Natural killer cell treated with Interleukin-12 subunit alpha and Interleukin-12 subunit beta and Interleukin-15 and Interleukin-18, amount 100 ng/mL, for 72 hours (primary cell): ENCODE measurements at places on chromosomes 16 and 17. TPM values are rescaled to one million over a fixed set of nuclear protein-coding genes. Genes with fewer than 3 reads are reported as not detected.
A peak's percentile ranks its signal among the peaks of the same experiment; 100 is the strongest.

- DNase-seq, result no peak
Observed at GRCh38 chr16:56909527-56909979, 22.4 kb upstream of the HERPUD1 start.

DNA sequence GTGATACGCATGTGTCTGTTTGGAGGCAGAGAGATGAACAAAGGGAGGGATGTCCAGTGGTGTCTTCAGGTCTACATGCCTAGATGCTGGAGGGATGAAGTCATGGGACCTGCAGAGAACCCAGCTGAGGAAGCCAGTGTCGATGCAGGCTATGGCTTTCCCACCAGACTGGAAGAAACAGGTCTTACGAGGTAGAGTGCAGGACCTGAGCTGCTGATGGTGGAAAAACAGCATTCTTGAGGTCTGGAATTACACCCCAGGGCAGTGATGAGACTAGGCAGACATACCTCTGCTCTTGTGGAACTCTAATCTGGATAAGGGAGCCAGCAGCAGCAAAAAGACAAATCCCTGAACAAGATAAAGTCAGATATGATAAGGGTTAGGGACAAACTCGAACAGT lies 37.4 kb downstream of the ARSG start:
- DNase-seq, result no peak

- DNase-seq, result no peak
Observed at GRCh38 chr17:34464812-34465211, 101.8 kb upstream of the CCL1 start.

DNA sequence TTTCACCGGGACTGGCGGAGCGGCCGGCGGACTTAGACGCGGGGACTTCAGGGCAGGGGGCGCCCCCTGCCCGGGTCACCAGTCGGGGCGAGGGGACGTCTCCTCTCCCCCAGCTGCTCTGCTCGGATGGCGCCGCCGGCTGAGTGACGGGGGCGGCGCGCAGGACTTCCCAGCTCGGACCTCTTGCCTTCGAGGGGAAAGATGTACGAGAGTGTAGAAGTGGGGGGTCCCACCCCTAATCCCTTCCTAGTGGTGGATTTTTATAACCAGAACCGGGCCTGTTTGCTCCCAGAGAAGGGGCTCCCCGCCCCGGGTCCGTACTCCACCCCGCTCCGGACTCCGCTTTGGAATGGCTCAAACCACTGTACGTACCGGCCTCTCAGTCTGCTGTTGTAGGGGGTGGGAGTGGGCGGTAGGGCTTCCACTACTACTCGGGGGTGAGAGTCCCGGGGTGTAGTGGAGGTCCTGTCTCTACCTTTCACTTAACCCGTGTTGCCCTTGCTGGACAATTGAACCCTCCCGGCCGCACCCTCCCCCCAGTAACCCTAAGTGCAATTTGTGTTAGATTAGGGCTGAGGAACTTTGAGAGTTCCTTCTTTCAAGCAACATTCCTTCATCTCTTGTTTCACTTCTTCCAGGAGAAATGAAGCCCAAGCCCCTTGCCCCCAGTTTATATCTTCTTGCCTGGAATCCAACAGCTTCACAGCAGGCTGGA lies 21.9 kb downstream of the GJD3 start:
- DNase-seq, result no peak

GRCh38 chr16:4557973-4558372 lies 1.8 kb downstream of the C16orf96 start:
- no peak for DNase-seq

- peak; percentile 54 for DNase-seq
Observed at GRCh38 chr16:84453061-84453752, 51.3 kb downstream of the MEAK7 start.

- DNase-seq, result peak; percentile 100
Observed at GRCh38 chr16:9090960-9091866, at the start of gene HAPSTR1. TSS of gene HAPSTR1 (plus strand) at chr16:9091644. CDS start at chr16:9092045, 401 bp downstream.

DNA sequence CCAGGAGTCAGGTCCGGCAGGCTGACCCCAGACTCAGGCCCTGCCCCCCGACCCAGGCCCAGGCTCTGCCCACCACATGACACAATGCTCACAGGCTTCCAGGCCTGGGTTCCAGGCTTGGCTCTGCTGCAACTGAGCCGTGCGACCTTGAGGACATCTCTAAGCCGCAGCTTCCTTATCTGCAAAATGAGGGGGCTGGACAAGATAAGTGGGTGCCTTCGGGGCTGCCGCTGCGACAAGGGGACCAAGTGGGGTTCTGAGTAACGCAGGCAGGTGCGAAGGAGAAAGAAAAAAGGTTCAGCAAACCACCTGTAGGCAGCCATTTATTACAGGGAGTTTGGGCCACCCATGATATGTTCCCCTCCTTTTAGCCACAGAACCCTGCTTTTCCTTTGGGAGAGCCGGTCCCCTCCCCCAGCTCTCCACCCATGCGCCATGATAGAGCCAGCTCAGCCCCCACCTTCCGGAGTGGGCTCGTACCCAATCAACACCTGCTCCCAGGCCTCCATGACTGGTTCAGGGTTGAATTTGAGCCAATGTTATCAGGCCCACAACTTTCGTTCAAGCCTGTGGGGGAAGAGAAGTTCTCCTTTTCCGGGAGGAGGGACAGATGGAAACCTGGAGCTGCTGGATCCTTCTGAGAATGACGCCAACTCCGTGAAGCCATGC lies 38.2 kb downstream of the RTN4RL1 start:
- DNase-seq, result no peak

GRCh38 chr17:73268582-73269328 lies 7.1 kb upstream of the CPSF4L start:
- DNase-seq, result no peak

Gene MYH1
- total RNA-seq, result not detected

Gene KIF18B
- total RNA-seq, result 26.5 TPM

- no peak for DNase-seq
Observed at GRCh38 chr17:10631048-10631700, 25.9 kb downstream of the MYH3 start.

DNA sequence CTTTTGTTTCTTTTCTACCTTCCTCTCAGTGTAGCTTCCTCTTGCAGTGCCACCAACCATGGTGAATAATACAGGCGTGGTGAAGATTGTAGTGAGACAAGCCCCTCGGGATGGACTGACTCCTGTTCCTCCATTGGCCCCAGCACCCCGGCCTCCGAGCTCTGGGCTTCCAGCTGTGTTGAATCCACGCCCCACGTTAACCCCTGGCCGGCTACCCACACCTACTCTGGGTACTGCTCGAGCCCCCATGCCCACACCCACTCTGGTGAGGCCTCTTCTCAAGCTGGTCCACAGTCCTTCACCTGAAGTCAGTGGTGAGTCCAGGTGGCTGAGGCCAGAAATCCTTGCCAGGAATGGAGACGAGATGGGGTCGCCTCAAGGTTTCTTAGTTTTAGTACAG lies 23.9 kb downstream of the SRCAP start:
- no peak for DNase-seq

DNA sequence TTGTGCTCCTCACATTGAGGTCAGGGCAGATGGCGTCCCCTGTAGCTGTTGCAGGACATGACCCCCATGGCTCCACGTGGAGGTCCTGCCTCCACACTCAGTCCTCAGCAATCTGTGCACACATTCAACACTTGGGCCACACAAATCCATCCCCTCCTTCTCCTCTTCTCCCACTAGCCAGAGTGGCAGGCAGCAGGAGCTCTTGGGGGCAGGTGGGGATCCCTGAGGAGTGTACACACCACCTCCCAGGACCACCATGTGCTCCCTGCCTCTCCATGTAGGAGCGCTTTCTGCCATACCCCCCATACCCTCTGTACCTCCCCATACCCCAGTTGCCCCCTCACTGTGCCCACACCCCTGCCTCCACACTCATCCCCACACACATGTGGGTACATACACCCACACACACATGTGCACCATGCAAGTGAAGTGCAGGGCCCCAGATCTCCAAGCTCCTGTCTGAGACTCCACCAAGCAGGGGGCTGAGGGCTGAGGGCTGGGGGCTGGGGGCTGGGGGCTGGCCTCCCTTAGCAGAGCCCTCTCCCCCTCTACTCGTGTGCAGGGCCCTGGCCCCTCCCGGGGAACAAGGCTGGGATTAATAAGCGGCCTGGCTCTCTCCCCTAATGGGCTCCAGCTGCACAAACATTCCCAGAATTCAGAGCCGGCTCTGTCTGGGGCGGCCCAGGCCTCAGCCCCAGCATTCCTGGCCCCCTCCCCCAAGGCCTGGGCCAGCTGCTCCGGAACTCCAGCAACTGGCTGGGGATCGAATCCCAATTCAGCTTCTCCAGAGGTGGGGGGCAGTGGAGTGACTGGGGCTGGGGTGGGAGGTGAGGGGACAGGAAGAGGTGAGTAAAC lies 48.2 kb upstream of the MEIOC start:
- no peak for DNase-seq

DNA sequence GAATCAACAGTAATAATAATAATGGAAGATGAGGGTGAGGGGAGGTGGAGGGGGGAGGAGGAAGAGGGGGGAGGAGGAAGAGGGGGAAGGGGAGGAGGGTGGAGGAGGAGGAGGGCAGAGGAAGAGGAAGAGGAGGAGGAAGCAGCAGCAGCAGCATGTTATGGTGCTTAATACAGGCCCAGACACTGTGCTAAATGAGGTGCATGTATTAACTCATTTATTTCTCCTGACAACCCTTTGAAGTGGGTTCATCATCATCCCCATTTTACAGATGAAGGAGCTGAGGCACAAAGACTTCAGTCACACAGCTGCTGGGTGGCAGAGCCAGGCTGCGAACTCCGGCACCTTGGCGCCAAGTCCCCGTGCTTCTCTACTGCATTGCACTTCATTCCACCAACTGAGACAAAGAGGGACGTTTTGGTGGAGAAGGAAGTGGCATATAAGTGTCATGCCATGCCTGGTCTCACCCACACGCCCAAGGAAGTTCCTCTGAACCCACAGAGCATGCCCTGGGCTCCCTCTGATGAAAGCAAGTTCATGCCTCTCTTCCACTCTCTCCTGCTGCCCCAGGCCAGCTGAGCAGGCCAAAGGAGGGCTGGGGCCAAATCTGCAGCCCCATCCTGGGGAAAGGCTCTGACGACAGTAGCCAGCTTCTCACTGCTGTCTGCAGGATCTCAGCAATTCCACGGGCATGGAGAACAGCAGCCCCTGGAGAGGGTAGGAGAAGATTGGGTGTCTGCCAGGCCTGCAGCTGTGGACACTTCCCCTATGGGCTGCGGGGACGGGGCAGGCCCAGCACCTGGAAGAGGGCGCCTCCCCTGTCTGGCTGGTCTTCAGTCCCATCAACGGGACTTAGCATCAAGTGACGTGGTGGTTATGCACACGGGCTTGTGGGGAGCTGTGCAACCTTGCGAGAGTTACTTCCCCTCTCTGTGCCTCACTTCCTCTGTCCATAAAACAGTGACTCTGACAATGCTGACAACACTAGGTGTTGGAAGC lies 21.8 kb downstream of the XYLT1 start:
- DNase-seq, result peak; percentile 66
